ENCODE measurements at places on chromosomes 16 and 17. TPM values are rescaled to one million over a fixed set of nuclear protein-coding genes. Genes with fewer than 3 reads are reported as not detected.

Gene CCL4
- 200 TPM for total RNA-seq

DNA sequence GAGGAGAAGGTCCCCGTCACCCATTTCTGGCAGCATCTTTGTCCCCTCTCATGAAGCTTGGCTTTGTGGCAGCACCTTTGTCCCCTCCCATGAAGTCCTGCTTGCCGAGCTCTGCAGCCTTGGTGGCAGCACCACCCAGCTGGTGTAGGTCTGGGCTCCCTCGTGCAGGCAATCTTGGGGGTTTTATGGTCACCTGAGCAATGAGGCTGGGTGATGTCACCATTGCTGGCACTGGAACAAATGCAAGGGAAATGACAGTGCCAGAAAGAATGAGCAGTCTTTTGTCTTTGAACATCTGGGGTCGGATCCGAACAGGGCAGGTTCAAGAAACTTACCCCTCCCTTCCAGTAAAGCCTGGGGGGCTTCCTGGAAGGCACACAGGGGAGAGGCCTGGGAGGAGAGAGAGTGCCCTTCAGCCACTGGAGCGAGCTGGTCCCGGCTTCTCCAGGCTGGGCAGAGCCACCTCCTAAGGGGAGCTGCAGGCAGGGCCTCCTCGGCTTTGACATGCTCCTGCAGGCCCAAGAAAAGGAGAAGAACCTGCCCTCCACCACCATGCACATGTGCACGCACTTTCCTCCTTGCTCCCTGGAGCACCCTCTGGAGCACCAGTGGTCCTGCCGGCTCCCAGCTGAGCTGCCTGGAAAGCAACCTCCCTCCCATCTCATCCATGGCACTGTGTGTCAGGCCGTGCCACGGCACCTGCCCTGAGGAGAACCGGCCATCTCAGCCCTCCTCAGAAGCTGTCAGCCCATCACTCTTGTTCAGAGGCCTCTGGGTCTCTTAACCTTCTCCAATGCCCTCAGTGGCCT lies 16.0 kb downstream of the BTBD17 start:
- H3K27me3 ChIP-seq: peaks cover 23% of the 10 kb centered on the region
- no peak overlapping the region for H3K4me3 ChIP-seq
- H3K36me3 ChIP-seq: no peaks in the 10 kb centered on the region
- DNase-seq: no peak
- H3K4me1 ChIP-seq: no peaks in the 10 kb centered on the region

Gene CLEC16A
- total RNA-seq: 29.9 TPM

Gene TSPOAP1
- 55.3 TPM for total RNA-seq

- H3K27me3 ChIP-seq: no peaks in the 10 kb centered on the region
- H3K4me3 ChIP-seq: no peak overlapping the region
- no peaks in the 10 kb centered on the region for H3K36me3 ChIP-seq
- H3K27ac ChIP-seq: no peak overlapping the region
- peaks cover 28% of the 10 kb centered on the region for H3K4me1 ChIP-seq
- DNase-seq: no peak
These were observed 70.2 kb downstream of the CCDC182 start for GRCh38 chr17:57674894-57675293.

DNA sequence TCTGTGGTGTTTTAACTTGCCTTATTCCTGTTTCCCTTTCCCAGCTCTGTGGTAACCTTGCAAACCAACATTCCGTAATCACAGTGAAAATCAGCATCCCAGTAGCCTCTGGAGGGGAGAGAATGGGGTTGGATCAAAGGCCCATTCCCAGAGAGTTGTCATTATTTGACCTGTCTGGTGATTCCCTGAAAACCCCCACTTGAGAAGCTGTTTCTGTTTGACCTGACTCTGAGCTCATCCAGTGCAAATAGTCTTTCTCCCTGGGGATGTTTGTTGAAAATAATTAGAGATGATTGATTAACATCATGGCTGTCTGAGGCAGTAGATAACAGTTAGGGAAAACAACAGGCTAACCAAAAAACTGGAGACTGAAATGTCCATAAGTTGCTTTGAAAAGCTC lies 3.0 kb downstream of the CACNG1 start:
- H3K36me3 ChIP-seq: peaks cover 14% of the 10 kb centered on the region
- no peaks in the 10 kb centered on the region for H3K4me1 ChIP-seq
- no peak overlapping the region for H3K27ac ChIP-seq
- DNase-seq: no peak

Gene WNK4
- total RNA-seq: 1.0 TPM

Gene INCA1
- total RNA-seq: 0.60 TPM

DNA sequence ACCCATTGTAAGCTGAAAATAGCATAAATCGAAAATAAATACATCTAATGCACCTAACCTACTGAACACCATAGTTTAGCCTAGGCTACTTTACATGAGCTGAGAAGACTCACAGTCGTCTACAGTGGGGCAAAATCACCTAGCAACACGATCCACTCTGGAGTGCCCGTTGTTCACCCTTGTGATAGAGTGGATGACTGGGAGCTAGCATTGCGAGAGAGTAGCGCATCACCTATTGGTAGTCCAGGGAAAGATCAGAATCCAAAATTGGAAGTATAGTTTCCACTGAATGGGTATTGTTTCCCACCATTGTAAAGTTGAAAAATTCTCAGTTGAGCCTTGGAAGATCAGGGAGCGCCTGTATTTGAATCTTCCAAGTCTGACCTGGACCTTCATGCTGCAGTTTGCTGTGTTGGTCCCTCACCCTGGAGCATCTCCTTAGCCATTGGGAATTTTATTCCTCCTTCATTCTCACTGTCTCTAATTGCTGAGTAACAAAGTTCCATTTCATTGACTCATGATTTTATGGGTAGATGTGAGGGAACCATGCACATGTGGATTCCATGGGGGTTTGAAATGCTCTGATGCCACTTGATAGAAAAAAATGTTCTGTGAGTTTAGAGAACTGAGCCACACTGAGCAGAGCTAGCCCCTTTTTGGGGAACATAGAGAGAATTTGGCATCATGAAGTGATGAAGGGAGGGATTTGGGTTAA lies 19.6 kb downstream of the AKAP1 start:
- no peaks in the 10 kb centered on the region for H3K36me3 ChIP-seq
- no peaks in the 10 kb centered on the region for H3K27me3 ChIP-seq
- H3K4me3 ChIP-seq: no peak overlapping the region

Gene MT1A
- 1.5 TPM for total RNA-seq

Gene BIRC5
- 78.9 TPM for total RNA-seq

Gene KRT20
- total RNA-seq: not detected

- DNase-seq: no peak
- no peak overlapping the region for H3K27ac ChIP-seq
- H3K4me1 ChIP-seq: no peaks in the 10 kb centered on the region
These were observed 23.0 kb downstream of the DUS2 start for GRCh38 chr16:68046106-68046505.

DNA sequence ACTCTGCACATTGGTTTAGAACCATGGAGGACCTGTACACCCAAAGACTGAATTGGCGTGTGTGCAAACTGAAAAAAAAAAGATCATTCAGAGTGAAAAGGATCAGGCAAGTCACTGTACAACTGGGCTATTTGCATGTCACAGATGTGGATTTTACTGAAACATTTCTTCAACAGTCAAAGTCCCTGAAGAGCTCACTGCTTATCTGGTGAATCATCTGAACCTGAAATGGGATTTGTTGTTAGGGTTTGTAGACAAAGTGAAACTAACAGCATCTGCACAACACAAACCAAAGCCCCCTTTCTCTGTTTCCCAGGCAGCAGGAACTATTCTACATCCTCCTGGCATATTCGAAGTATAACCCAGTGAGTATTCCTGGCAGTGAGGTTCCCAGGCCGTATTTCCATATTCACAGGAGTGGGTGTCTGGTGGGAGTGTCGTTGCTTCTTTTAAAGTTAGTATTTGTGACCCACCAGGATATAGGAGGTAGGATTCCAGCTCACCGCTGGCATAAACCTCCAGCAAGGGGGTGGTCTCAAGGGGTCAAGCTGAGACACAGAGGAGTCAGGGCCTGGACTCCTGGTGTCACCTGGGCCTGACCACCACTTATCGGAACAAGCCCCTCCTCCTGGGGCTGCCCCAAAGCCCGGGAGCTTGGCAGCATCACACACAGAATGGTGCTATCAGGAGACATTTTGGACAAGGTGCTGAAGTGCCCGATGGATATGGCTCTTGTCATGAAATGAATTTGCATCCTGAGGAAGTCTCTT lies 80.9 kb downstream of the GOSR1 start:
- DNase-seq: no peak
- H3K4me3 ChIP-seq: no peak overlapping the region
- peaks cover 6% of the 10 kb centered on the region for H3K4me1 ChIP-seq
- no peaks in the 10 kb centered on the region for H3K27me3 ChIP-seq
- no peaks in the 10 kb centered on the region for H3K36me3 ChIP-seq
- H3K27ac ChIP-seq: no peak overlapping the region

Gene FAM234A
- 20.9 TPM for total RNA-seq

DNA sequence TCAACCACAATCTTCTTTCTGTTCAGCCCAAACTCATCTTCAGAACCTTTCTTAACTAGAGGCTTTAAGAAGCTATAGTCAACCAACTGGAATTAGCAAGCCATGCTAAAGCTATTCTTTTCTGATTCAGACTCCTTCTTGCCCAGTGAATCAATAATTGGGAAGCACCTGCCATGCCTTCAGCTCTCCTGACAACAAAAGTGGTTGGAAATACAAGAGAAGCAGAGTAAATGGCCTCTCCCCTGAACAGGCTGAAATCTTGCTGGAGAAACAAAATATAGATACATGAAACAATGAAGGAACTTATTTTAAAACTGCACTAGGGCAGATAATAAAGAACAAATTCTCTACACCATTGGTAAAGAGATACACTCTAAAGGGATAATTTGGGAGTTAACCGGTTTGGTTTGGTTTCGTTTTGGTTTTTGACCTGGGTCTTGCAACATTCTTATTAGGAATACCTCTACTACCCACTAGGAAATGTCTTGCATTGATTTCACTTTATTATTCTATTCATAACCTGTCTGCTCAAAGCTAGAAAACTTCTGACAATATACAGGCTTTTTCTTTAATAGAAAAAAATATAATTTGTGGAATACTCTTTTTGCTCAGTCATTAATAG lies 173.6 kb upstream of the DYNLRB2 start:
- H3K4me3 ChIP-seq: no peak overlapping the region
- H3K36me3 ChIP-seq: no peaks in the 10 kb centered on the region
- no peak overlapping the region for H3K27ac ChIP-seq
- no peak for DNase-seq

Gene FNDC8
- not detected for total RNA-seq

DNA sequence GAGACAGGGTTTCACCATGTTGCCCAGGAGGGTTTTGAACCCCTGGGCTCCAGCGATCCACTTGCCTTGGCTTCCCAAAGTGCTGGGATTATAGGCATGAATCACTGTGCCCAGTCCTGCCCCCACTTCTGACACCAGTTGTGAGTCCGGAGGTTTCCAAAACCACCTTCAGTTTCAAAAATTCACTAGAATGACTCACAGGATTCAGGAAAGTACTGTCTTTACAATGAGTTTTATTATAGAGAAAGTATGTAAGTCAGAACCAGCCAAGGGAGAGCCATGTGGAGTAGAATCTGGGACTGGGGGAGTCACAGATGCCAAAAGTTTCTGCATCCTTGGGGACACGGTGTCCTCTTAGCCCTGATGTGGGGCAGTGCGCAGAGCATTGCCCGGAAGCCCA lies 55.1 kb downstream of the PLD6 start:
- peak overlapping the region; percentile 76 for H3K27ac ChIP-seq
- peaks cover 6% of the 10 kb centered on the region for H3K36me3 ChIP-seq
- peak; percentile 47 for DNase-seq
- peak overlapping the region; percentile 47 for H3K4me3 ChIP-seq

- H3K36me3 ChIP-seq: peaks cover 4% of the 10 kb centered on the region
- no peak overlapping the region for H3K4me3 ChIP-seq
- H3K27ac ChIP-seq: no peak overlapping the region
- H3K4me1 ChIP-seq: no peaks in the 10 kb centered on the region
These were observed 48.3 kb upstream of the C17orf78 start for GRCh38 chr17:37327341-37328090.

Gene SRCIN1
- 0.72 TPM for total RNA-seq

- peaks cover 9% of the 10 kb centered on the region for H3K4me1 ChIP-seq
- H3K36me3 ChIP-seq: no peaks in the 10 kb centered on the region
- H3K4me3 ChIP-seq: no peak overlapping the region
- peaks cover 63% of the 10 kb centered on the region for H3K27me3 ChIP-seq
- DNase-seq: no peak
- no peak overlapping the region for H3K27ac ChIP-seq
These were observed 30.1 kb downstream of the HOXB1 start for GRCh38 chr17:48500435-48501426.

- peaks cover 39% of the 10 kb centered on the region for H3K4me1 ChIP-seq
- peaks cover 20% of the 10 kb centered on the region for H3K27me3 ChIP-seq
- peaks cover 6% of the 10 kb centered on the region for H3K36me3 ChIP-seq
- peak overlapping the region; percentile 97 for H3K4me3 ChIP-seq
- peak; percentile 71 for DNase-seq
These were observed 681 bp downstream of the TMEM102 start for GRCh38 chr17:7435676-7436555.

DNA sequence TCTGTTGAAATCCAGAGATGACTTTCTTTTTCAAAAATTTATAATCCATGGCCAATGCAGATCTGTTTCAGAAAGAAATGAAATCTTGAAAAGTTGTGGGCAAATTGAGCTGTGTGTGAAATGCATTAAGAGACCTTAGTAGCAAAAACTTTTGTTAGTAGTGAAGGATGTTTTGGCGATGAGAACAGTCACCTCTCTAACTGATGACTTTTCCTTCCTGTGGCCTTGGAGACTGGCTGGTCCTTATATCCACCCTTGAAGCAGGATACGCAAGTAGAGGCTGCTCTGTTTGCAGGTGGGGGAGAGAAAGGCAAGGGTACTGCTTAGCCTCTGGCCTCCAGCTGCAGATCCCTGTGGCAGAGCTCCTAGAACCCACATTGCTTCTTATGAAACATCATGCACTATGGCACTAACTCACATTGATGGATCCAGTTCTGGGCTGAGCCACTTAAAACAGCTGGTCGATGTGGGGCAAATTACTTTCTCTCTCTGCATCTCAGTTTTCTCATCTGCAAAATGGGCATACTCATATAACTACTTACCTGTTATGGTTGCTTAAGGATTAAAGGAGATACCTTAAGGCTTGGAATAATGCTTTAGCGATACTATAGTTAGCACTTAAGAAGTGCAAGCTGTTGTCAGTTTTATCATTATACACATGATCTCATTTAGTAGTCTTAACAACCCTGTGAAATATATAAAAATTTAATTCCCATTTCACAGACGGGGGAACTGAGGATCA lies 89.3 kb downstream of the SDR42E1 start:
- no peak overlapping the region for H3K4me3 ChIP-seq
- H3K4me1 ChIP-seq: no peaks in the 10 kb centered on the region
- no peaks in the 10 kb centered on the region for H3K27me3 ChIP-seq
- DNase-seq: no peak

DNA sequence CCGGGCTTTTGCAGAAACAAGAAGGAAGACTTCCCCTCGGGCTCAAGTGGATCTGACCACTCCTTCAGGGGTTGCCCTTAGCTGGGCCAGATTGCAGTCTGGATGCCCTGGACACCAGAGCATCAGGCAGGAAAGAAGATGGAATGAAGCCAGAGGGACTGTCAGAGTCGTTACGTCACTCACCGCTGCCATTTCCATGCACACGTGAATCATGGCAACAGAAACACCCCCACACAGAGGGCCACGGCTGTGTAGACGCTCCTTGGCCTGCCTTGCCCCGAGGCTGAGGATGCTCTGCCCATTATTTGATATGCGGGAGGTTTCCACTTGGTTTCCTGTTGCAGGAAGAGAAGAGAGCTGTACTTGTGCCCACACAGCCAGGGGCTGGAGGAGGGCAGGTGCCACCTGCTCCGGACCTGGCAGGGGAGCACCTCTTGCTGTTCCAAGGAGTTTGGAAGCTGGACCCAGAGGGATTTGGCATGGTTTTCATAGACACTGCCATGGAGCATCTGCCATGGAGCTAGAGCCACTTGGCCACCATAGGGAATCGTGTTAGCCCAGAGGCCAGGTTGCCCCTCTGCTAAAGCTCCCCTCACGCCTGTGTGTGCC lies 29.4 kb downstream of the RBFOX3 start:
- no peak overlapping the region for H3K27ac ChIP-seq
- H3K27me3 ChIP-seq: peaks cover 4% of the 10 kb centered on the region
- no peaks in the 10 kb centered on the region for H3K4me1 ChIP-seq
- no peaks in the 10 kb centered on the region for H3K36me3 ChIP-seq
- H3K4me3 ChIP-seq: no peak overlapping the region

Data from activated T-cell treated with anti-CD3 and anti-CD28 coated beads, Interleukin-2, amount 50 U/mL, for 72 hours (primary cell).